ENCODE measurements at places on chromosomes 5 and 9.
A peak's percentile ranks its signal among the peaks of the same experiment; 100 is the strongest.

DNA sequence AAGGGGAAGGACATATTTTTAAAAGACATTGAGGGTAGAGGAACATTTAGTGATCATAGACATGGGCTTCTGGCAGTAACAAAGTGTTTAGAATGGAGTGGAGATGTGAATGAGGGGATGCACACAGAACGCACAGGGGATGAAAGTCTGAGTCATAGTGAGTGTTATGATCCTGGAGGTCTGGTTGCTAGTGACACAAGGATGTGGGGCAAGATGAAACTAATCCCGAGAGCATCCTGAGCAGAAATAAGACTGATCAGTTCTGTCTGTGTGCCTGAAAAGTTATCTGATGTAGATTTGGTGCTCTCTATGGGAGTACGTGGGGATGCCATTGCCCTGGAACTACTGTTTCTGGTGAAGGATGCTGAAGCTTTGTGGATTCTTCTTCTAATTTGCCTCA is 141.1 kb downstream of the CHSY3 start:
- DNase-seq = no peak

- peak; percentile 37 for DNase-seq
Measured at GRCh38 chr9:104879555-104880309, 48.2 kb downstream of the ABCA1 start.

GRCh38 chr5:134582941-134583340 is 49.7 kb downstream of the SAR1B start:
- no peak for DNase-seq

GRCh38 chr9:4196376-4196775 is 103.5 kb downstream of the GLIS3 start:
- no peak for DNase-seq

GRCh38 chr5:57303985-57304384 is 130.1 kb downstream of the GPBP1 start:
- DNase-seq = peak; percentile 10

- DNase-seq = no peak
Measured at GRCh38 chr9:87109851-87110250, 162.5 kb upstream of the GAS1 start.

DNA sequence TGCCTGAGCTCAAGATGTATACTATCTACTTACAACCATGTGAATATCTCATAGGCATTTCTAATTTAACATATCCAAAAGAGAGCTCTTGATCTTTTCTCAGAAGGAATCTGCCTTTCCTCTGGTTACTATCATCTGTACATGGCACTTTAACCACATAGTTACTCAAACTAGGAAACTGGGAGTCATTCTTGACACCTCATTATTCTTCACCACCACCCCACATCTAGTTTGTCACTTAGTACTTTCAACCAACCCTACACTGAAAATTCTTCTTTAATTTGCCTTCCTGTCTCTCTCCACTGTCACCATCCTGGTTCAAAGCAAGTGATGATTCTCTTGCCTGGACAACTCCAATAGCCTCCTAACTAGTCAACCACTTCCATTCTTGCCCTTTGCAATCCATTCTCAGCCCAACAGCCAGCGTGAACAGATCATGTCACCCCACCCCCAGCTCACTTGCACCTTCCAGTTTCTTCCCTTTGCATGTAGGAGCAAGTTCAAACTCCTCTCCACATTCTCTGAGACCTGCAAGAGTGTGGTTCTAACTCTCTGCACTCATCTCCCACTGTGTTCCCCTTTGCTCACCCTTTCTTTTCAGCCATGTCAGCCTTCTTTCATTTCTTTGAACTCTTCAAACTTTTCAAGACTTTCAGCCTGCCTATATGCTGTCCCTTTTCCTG is 17.3 kb upstream of the SMAD5 start:
- DNase-seq = no peak

DNA sequence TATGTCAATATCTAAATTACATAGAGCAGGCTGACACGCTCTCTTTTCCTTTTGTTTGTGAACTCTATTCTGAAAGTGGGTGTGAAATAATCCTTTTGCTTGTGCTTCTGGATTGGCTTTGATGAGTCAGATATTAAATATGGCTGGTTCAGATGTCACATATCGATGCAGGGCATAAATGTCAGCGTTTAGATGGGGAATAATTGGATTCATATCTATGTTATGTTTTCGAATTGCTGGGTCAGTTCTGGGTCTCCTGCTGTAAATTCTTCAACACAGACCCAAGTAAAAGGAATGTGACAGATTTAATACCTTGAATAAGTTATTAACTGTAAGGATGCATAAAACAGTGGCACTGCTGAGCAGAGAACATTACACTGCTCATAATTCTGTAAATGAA is 118.7 kb upstream of the SNX2 start:
- DNase-seq = no peak

DNA sequence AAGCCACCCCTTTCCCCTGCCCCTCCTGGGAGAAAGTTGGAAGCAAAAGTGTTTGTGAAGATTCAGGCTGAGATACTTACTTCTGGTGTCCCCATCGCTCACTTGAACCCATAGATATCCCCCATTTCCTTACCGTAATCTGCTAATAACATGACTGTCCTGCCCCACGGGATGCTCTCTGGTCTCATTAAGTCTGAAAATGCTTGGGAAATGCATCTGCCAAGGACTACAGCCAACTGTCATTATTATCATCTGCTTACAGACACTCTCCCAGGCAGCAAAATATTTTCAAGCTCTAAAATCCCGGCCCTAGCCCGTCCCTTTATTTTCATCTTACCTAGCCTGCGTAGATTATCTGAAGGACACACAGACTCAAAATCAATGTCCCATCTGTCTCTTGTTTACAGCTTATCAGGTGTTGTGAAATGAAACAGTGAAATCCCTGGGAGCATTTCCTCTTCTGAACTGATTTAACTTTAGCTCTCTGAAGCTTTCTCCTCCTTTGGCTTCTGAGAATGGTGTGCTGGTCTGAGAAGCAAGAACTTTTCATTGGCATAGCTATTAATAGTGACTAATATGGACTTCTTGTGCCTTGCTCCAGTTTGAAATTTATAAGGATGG is 126.9 kb upstream of the OSMR start:
- no peak for DNase-seq

- no peak for DNase-seq
Measured at GRCh38 chr5:168655316-168655715, 76.1 kb upstream of the PANK3 start.

DNA sequence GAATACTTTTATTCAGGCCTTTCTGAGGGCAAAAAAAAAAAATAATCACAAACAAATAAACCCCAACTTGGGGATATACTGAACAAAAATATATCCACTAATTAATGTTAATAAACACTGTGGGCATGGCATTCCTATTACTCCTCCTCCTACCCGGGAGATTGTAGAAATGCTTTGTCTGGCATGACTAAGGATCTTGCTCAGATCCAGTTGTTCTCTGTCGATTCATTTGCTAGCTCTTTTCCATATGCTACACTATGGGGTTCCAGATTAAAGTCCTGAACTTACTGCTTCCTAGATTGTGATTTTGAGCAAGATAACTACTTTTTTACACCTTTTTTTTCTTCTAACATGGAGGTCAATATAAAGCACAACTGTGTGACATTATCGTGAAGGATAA is 102.2 kb upstream of the PRR16 start:
- no peak for DNase-seq

DNA sequence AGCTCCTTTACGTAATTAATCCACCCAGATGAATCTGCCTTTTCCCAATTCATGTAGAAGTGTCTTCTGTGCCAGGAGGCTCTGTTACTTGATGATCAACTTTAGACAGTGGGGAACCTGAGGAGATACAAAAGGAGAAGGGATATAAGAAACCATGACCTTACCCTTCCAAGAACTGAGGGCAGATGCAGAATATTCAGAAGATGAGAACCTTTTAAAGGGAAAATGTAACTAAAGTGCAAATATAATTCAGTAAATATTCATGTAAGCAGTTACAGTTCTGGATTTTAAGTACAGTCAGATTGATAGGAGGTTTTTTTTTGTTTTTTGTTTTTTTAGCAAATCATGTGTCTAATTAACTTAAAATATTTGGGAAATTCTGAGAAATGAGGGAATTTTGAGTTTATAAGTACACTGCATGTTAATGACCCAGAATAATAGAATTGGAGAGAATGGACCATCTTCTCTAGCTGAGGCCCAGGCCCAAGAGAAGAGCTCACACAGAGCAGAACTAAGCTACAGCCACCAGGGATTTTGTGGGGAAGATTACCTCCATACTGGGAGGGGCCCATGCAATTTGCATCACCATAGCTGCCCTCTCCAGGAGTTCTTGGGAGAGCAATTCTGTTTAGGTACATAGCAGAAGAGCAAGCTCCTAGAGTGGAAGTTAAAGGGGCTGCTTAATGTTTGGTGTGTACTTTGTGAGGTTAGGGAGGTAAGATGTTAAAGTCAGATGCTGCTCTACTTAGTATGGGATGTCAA is 61.5 kb downstream of the SV2C start:
- no peak for DNase-seq

GRCh38 chr9:116149844-116150243 is 3.7 kb upstream of the PAPPA start:
- peak; percentile 22 for DNase-seq

- no peak for DNase-seq
Measured at GRCh38 chr9:122229485-122229837, 704 bp upstream of the LHX6 start.

DNA sequence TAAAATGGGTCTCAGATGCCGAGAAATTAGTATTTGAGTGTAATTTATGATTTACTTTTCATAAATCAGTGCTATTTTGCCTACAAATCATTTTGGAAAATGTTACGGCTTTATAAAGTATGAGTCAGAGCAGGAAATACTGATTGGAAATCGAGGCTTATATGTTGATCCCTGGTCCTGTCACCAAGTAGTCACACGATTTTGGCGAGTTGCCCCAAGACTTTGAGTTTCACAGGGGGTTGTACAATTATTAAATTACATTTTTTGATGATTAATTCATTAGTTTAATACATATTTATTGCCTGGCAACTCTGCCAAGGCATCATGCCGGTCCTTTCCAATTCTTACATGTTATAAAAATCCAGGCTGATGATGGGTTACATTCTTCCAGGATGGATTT is 443.9 kb upstream of the KLF4 start:
- no peak for DNase-seq

- no peak for DNase-seq
Measured at GRCh38 chr5:110321117-110321516, 405.4 kb downstream of the TMEM232 start.

GRCh38 chr9:73176450-73176875 is 24.8 kb downstream of the ANXA1 start:
- no peak for DNase-seq

- no peak for DNase-seq
Measured at GRCh38 chr5:180097926-180098325, 26.4 kb upstream of the RNF130 start.

DNA sequence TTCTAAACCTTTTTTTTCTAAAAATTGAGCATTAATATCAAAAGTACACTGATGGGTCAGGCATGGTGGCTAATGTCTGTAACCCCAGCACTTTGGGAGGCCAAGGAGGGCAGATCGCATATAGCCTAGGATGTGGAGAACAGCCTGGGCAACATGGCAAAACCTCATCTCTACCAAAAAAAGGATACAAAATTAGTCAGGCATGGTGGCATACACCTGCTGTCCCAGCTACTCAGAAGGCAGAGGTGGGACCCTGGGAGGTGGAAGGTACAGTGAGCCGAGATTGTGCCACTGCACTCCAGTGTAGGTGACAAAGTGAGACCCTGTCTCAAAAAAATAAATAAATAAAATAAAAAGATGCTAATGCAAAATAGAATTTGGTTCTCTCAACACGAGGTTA is 49.4 kb downstream of the RAPGEF1 start:
- DNase-seq = no peak

Measured in dermis blood vessel endothelial cell (primary cell).